ENCODE measurements at places on chromosomes 13 and 19. TPM values are rescaled to one million over a fixed set of nuclear protein-coding genes. Genes with fewer than 3 reads are reported as not detected.

Gene SOX1
- total RNA-seq = not detected

Gene RNF17
- total RNA-seq = not detected

Gene PRSS57
- not detected for total RNA-seq

Gene KCNN4
- 147 TPM for total RNA-seq

- DNase-seq = no peak
Measured at GRCh38 chr13:105084931-105085330, 1450.5 kb downstream of the EFNB2 start.

GRCh38 chr19:47112166-47112996, 1.2 kb downstream of the ZC3H4 start:
- DNase-seq = peak; percentile 90

DNA sequence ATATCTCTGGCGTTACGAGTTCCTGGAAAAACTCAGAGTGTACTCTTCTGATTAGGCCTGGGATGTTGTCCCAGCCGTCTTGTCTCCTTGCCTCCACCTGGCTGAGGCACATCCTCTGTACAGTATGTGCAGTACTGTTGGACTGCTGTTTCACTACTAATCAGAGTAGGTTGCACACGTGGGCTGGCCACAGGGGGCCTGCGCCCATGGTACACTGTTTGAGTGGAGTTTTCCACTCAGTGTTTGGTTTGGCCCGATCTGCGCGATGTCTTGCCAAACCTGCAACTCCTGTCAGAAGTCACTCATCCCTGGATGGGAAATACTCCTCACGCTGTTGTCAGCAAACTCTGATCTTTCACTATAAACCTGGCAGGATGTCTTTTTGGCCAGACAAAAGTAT, 189.6 kb upstream of the CSNK1A1L start:
- DNase-seq = no peak

- no peak for DNase-seq
Measured at GRCh38 chr13:96948127-96948526, 46.1 kb downstream of the OXGR1 start.

GRCh38 chr19:45817725-45818301, 2.7 kb upstream of the RSPH6A start:
- no peak for DNase-seq

GRCh38 chr19:46571495-46571894, 29.6 kb upstream of the CALM3 start:
- peak; percentile 30 for DNase-seq

- DNase-seq = no peak
Measured at GRCh38 chr13:45711951-45712350, 9.8 kb downstream of the CBY2 start.

- no peak for DNase-seq
Measured at GRCh38 chr19:3365093-3365835, 1.1 kb upstream of the NFIC start.

DNA sequence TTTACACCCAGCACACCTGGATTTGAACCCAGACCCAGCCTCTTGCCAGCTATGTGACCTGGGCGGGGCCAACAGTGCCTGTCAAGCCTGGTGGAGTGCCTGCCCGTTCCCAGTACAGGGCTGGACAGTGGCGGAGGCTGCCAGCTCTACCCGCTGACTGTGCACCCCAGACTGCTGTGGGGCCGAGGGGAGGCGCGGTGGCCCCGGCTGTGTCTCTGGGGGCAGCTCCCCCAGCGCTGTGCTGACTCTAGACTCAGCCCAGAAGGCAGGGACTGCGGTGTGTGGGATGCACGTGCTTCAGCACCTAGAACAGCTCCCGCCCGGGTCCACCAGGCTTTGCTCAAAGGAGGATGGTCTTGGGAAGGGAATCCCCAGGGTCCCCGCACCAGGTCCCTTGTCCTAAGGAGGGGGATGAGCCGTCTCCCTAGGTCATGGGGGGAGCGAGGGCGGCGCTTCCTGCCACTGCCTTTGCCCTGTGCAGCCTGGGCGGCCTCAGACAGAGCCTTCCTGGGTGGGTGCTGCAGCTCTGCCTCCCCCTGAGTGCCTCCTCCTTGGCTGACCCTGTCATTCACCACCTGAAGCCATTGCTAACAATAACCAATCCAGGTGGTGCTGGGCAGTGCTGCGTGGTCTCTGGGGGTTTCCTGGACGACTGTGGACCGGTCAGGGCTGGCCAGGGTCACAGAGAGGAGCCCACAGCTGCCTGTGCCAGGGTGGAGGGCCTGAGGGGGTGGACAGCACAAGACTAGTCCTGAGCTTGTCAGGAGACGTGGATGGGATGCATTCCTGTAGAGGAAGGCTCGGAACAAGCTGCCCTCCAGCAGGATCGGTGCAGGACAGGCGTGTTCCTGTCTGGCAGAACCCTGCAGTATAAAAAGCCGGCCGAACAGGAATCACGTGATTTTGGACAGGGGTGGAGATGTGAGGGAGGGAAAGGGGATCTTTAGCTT, 18.6 kb downstream of the TMEM255B start:
- DNase-seq = no peak

DNA sequence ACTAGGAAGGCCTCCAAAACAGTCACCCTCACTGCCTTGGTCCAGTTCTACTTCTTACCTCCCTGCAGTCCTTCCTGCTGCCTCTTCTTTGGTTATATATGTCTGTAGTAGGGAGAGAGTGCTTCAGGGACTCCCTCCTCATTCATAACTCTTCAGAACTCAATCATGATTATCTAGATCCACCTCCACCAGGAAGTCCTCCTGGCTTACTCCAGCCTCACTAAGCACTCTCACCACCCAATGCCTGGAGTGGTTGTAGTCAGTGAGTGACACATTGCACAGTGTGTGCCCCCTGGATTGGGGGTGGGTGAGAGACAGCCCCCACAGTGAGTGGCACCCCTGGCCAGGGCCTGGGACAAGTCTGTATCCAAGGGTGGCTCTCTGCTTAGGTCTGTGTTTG, 10.0 kb upstream of the FOSB start:
- DNase-seq = no peak

- no peak for DNase-seq
Measured at GRCh38 chr13:97298816-97299215, 76.7 kb downstream of the MBNL2 start.

DNA sequence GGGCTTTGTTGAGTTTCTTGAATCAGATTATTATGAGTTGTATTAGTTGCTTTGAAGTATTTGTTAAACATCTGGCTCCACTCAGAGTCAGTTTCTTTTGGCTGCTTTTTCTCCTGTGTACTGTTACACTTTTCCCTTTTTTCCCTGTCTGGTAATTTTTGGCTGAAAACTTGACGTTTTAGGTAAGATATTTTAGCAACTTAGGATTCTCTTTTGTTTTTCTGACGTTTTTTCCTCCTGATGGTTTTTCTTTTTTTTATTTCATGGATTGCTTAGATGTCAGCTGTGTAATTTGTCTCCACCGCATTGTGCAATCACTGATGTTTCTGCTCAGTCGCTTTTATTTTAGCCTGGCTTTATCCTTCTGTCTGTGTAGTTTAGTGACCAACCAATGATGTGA, 20.7 kb downstream of the RFC3 start:
- DNase-seq = no peak

Data from Calu3 (cell line).